HAP-1 (cell line): ENCODE measurements at places on chromosomes 11 and 22.

DNA sequence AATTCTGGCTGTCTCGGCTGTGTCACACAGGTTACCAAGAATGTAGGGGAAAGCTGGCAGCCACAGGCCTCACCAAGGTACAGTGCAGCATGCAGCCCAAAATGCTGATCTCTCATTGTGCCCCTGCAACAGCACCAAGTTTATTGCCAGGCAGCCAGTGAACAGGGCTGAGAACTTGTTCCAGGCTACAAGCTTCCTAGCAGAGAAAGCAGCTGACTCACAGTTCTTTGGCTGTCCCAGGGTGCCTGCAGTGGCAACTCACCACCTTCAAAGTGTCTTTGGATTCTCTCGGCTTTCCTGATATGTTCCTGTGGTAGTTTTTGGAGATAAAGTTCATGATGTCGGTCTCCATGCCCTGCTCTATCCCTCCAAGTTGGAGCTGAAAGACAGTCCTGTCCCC lies 719.1 kb upstream of the ANO3 start:
- DNase-seq = no peak

GRCh38 chr11:37942081-37942480 lies 1344.0 kb upstream of the RAG2 start:
- no peak for DNase-seq

DNA sequence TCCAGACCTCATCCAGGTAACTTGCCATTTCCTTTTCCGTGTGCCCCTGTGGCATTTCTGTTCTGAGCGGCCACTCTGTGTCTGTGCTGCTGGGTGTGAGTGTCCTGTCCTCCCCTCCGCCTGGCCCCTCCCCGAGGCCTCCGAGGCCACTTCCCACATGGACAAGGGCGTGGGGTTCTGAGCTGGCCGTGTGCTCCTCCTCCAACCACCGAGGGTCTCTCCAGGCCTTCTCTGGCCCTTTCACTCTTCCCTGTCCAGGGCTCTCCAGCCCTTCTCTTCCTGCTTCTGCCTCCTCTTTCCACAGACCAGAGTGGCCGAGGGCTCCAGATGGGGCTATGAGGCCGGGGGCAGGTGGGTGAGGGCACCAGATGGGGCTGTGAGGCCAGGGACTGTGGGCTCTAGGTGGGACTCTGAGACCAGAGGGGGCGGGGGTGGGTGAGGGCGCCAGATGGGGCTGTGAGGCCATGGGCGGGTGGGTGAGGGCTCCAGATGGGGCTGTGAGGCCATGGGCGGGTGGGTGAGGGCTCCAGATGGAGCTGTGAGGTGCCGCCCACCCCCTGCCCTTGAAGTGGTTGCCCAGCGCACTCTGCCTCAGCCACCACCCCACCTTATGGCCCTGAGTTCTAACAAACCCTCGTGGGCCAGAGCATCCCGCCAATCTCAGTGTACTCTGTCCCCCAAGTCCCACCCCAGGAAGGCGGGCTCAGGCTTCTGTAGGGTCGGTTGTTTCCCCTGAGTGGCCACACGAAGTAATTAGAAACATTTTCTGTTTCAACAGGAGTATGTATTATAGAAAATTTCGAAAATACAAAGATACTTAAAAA lies 24.1 kb downstream of the PTDSS2 start:
- no peak for DNase-seq

GRCh38 chr11:1890856-1891830 lies 552 bp downstream of the PRR33 start:
- no peak for DNase-seq

- DNase-seq = no peak
Observed at GRCh38 chr11:57069942-57070341, 81.2 kb downstream of the OR5AK2 start.

DNA sequence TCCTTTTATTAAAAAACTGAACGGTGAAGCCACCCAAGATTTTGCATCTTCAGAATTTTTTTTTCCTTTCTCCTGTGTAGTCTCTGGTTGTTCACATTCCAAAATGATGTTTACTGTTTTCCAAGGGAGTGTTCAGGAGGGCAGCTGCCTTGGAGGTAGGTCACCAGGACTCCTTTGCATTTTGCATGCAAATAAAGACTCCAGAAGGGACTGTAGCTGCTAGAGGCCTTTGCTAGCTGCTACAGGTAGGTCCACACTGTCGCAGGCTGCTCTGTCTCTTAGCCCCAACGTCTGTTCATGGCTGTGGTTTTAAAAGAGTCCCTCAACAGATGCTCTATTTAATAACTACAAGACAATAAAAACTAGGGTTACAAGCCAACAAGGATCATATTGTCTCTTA lies 11.4 kb downstream of the CTSC start:
- no peak for DNase-seq

- no peak for DNase-seq
Observed at GRCh38 chr11:89175796-89176195, 1.9 kb upstream of the TYR start.

GRCh38 chr11:2539371-2540222 lies 94.8 kb downstream of the KCNQ1 start:
- no peak for DNase-seq

DNA sequence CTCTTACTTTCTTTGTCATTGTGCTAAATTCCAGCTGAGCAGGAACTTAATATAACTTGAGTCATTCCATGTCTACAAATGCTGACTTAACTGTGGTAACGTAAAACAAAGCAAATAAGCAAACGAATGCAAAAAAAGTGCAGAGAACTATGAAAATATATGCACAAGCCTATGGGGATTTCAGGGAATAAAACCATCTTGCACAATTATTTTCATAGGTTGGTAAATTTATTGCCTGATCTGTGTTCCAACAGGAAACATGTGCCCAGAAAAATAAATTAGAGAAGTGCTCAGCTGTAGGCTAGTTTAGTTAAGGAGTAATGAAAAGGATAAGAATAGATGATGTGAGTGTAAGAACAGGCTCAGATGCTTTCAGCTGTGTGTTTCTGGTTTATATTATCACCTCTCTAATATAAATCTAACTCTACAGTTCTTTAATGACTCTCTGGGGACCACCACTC lies 1169.3 kb downstream of the LRRC4C start:
- DNase-seq = no peak

DNA sequence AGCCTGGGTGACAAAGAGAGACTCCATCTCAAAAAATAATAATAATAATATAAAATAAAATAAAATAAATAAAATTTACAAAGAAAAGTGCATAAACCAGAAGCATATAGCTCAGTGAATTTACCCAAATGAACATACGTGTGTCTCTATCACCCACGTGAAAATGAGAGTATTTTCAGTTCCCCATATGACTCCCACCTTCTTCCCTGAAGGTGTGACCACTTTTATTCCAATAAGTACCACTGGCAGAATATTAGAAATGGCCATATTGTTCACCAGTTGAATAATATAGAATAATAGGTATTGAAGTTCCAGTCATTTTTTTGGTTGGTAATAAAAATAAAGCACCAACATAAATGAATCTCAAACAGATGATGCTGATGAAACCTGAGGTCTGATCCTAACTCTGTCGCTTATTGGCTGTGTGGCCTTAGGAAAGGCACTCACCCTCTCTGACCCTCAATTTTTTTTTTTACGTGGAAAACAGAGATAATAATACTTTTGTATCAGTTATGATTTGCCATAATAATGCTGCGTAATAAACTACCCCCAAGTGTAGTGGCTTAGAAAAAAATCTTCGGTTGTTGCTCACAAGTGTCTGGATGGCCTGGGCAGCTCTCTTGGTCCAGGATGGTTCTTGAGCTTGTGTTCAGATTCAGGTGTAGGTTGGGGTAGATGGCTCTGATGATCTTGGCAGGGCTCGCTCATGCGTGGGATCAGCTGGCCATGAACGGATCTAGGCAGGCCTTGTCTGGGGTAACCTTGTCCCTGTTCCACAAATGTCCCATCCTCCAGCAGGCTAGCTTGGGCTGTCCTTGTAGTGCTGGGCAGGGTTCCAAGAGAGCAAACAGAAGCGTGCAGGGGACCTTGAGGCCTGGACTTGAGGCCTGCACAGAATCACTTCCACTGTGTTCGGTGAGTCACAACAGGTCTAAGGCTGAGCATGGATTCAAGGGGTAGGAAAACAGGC lies 88.1 kb downstream of the MYO18B start:
- DNase-seq = no peak

DNA sequence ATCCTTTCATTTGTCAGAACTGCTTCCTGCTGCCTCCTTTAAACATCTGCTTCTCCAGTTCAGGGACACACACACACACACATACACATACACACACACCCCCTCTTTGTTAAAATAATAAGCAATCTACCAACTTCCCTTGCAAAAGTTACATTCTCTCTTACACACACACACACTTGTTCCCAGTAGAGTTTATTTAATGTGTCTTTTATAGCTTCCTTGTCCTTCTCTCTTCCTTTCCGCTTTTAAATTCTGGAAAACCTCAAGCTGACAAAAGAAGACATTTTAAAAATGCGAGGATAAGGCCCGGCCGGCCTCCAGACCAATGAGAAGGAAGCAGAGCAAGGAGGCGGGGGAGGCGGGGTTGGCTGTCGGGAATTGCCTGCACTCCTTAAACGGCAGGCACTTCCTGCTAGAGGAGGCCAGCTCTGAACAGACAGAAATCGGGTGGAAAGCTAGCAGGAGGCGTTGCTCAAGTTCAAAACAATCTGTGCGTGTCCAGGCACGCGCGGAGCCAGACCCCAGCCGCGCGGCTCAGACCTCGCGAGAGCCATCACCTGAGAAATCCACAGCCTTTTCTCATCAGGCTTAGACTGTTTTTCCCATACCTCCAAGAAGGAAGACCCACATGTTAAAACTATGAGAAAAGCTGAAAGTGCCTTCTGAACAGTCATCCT lies 99.9 kb downstream of the MAML2 start:
- peak; percentile 96 for DNase-seq

DNA sequence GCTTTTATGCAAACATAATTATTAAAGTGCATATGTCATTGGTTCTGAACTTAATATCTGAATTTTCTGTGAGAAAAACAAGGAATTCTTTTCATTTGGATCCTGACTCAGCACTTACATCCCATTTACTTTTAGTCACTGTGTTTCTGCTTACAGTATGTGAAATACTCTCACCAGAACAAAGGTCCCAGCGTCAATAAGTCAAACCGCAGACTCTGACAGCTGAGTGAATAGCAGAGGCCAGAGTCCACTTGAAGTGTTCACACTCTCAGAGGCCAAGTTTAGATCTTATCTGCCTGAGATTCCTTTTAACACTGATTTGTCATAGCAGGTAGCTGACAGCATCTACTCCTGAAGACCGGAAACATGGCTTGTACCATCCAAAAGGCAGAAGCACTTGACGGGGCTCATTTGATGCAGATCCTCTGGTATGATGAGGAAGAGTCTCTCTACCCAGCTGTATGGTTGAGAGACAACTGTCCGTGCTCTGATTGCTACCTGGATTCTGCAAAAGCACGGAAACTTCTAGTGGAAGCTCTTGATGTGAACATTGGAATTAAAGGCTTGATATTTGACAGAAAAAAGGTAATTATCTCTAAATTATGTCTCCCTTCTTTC lies 14.6 kb downstream of the BBOX1 start:
- DNase-seq = no peak

DNA sequence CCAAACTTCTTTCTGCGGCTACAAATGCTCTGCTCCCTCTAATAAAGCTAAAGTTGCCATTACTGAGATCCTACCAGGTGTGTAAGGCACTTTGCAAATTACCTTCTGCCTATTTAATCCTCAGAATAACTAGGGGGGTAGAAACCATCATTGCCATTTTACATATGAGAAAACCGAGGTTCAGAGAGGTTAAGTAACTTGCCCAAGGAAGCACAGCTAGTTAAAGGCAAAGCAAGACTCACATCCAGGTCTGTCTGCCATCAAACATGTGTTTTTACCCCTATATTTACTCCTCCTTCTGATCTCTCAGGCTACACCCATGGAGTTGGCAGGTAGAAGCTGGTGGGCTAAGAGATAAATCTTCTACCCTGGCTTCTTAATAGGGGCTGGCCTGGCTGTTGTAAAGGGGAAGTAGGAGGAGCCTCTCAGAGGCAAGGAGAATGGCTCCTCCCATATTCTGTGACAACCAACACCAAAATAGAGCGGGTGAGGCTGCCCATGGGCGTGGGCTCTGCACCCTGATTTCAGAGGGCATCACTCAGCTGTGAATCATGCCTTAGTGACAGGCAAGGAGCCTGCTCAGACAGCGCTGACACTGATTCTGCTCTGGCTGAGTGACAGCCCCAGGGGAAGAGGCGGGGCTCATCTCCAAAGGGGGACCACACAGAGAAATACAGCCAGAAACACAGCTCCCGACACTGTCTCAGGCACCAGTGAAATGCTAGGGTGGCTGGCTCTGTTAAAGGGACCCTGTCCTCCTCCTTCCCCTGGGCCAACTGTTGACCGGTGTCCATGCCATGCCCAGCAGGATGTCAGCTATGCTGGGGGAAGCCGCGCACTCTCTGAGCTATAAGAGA lies 106.8 kb downstream of the ABTB2 start:
- DNase-seq = no peak

DNA sequence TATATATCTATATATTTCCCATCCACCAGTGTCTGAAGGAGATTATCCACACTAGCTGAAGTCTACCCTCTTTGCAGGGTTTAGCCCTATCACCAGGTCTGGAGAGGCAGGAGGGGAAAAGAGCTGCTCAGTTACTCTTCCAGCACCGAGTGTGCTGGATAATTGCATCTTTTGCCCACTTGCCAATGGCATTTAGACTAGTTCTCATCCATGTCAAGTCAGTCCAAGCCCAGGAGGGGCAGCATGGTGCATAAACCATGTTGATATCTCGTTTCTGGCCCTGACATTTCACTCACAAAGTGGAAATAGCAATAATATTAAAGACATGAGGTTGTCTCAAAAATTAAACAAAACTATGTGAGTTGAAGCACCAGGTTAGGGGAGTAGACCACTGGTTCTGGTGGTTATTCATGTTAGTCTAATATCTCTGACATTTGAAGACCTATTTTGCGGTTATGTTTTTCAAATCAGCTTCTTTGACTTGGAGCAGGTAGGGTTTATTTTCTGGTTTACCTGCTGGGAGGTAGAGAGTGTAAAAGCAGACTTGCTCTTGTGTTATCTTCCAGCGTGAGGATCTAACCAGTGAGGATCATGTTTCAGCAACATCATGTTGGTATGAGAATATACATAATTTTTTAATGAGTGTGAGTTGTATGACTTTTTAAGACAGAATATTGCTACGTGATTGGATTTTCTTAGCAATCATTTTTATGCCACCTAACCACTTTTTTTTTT lies 273.2 kb upstream of the KIRREL3 start:
- no peak for DNase-seq
